Stimulated activated CD8-positive, alpha-beta memory T cell treated with anti-CD3 and anti-CD28 coated beads, Interleukin-7, amount 100 ng/mL, for 4 hours (primary cell): ENCODE measurements at places on chromosomes 13 and 19.

GRCh38 chr13:107200491-107200890 lies 632.6 kb upstream of the ARGLU1 start:
- DNase-seq: no peak

DNA sequence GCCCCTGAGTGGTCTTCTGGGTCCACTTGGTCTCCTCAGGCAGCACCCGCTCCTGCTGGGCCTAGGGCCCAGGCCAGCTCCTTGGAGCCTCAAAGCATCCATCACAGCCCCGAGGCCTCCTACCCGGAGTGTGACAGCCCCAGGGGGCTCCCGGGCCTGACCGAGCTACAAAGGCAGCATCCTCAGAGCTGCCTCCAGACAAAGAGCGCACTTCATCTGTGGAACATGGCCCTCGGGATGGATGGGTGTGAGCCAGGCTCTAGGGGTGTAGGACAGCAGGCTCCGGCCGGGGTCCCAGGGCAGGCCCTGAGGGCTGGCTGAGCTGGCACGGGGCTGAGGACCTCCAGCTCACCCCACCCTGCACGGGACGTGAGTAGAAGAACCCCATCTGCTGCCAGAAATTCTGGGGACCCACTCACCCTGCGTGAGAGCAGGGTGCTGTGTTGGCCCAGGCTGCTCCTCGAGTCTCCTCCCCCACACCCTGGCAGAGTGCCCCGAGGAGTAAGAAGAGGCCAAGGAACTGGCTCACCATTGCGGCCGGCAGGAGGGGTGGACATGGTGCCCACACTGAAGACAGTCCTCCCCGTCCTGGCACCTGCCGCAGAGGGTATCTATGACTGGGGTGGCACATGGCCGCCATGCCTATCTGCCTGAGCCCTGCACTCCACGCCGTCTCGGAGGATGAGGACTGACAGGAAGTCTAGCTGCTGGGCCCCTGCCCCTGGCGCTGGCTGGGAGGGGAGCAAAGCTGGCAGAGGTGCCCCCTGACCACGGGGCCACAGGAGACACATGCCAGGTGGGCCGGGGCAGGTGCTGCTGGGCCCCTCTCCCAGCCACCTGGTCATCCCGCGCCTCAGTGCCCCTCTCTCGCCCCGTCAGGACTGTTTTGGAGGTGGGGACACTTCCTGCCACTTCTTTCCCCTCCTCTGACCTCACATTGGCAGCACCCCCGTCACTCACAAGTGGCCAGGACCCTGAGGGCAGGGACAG lies 22.3 kb downstream of the CEBPG start:
- DNase-seq: no peak

- no peak for DNase-seq
These were observed 215.1 kb upstream of the ZNF507 start for GRCh38 chr19:32130332-32130731.

DNA sequence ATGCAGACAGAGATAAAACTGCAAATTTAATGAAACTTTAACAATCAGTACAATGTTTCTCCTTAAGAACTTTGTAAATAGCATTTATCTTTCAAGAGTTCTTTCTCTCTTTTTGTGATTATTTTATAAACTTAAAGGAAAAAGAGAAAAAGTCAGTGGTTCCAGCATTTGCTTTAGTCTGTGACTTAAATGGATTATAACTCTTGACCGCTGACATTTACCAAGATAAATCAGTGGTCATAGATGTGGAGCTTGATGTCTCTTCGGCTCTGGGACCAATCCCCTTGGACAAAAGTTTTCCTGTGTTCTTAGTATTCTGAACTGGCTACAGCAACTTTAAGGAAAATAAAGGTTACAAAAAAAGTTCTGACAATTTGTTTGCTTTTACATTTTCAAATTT lies 162.6 kb downstream of the TM9SF2 start:
- DNase-seq: no peak

- DNase-seq: no peak
These were observed 7.0 kb downstream of the ZNF749 start for GRCh38 chr19:57441979-57442752.

GRCh38 chr13:35879111-35879510 lies 252.1 kb downstream of the DCLK1 start:
- DNase-seq: no peak

DNA sequence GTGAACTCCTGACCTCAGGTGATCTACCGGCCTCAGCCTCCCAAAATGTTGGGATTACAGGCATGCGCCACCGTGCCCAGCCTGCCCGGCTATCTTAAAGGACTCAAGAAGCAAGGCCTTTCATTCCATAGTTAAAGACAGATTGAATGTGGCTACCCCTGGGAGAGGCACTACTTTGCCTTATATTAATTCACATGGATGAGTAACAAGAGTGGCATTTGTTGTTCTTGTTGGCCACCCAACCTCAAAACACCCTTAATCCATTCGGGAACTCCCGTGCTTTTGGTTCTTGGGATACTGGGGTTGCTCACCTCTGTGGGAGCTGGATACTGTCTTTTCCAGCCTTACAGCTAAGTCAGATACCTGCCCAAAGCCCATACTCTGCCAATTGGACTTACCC lies 34.4 kb upstream of the ABCC4 start:
- no peak for DNase-seq

GRCh38 chr19:15318241-15318691 lies 14.1 kb downstream of the BRD4 start:
- no peak for DNase-seq

- DNase-seq: no peak
These were observed 246.3 kb upstream of the TSHZ3 start for GRCh38 chr19:31595521-31595920.

DNA sequence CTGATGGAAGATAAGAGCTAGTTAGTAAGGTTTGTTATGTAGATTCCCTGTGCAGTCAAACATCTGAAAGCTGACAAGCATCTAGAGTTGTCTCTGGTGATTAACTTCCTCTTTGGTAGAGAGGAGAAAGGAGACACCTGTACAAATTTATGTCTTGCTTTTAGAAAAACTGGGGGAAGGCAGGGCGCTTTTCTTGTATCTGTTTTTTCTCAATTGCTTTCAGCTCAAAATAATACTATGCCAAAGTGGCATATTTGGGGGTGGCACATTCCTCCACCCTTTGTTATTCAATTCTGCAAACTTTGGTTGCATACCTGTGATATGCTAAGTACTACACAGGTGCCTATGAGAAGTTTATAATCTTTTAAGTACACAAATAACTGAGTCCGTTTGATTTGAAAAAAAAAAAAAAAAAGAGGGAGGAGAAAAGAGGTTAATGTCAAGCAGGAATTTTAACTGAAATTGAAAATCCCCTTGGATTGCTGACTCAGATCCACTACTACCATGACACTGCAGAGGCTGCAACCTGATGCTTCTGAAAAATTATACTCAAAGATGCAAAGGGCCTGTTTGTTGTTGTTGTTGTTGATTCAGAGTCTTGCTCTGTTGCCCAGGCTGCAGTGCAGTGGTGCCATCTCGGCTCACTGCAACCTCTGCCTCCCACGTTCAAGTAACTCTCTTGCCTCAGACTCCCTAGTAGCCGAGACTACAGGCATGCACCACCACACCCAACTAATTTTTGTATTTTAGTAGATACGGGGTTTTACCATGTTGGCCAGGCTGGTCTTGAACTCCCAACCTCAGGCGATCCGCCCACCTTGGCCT lies 164.8 kb upstream of the NBEA start:
- no peak for DNase-seq

GRCh38 chr13:59842507-59842906 lies 321.2 kb downstream of the DIAPH3 start:
- no peak for DNase-seq

GRCh38 chr13:21825801-21826200 lies 154.9 kb downstream of the FGF9 start:
- DNase-seq: no peak

- DNase-seq: peak; percentile 94
These were observed at the start of gene NDUFA3 for GRCh38 chr19:54102421-54103169. TSS of gene NDUFA3 (plus strand) at chr19:54102855. CDS start at chr19:54102879, 24 bp downstream.

DNA sequence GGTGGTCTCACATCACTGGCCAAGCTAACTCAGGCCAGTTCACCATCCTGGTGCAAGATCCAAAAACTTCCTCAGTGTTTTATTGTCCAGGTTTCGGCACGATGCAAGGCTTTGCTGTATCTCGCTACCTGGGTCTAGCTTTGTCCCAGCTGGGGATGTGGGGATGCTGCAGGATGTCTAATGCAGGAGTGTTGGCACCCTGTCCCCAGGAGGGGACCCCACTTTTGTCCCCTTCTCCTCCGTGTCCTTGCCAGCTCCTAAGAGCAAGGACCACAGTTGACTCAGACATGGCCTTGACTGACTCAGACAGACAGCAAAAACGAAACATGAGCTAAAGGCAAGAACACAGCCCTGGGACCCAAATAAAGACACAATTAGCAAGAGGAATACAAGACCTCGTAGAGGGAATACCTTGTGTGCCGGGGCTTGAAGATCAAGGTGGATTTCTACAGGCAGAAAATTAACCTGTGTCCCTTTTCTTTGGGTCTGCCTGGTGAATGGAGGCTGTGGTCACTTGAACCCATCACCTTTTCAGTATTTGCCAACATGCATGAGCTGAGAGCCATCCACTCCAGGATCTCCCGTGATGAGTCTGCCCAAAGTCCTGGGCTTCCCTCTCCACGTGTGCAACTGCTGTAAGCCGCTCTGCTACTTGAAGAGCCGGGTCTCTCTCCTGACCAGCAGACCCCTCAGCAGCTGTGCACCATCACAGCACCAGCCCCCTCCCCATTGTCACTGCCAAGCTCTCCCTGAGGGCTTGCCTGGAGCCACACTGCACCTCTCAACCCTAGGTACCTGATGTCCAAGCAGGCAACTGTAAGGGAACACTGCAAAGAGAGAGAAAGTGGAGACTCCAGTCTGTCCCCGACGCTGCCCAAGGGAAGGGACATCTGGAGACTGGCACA lies 149.5 kb upstream of the ZNF507 start:
- DNase-seq: no peak

- no peak for DNase-seq
These were observed 13.3 kb downstream of the APOC1 start for GRCh38 chr19:44927746-44928145.

DNA sequence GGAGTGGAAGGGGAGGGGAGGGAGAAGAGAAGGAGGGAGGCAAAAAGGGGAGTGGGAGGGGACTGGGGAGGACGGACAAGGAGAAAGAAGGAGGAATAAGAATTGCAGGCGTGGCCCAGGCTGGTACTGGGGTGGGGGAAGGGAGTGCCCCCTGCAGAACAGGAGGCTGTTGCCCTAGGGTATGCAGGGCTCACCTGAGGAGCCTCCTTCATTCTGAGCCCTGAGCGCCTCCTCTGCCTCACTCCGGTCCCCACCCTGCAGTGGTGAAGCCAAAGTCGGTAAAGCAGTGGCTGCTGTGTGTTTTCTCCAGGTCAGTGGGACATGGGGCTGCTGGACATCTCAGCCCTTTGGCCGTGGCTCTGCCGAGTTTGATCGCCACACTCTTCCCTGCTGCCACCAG lies 9.1 kb upstream of the CDC16 start:
- DNase-seq: no peak

DNA sequence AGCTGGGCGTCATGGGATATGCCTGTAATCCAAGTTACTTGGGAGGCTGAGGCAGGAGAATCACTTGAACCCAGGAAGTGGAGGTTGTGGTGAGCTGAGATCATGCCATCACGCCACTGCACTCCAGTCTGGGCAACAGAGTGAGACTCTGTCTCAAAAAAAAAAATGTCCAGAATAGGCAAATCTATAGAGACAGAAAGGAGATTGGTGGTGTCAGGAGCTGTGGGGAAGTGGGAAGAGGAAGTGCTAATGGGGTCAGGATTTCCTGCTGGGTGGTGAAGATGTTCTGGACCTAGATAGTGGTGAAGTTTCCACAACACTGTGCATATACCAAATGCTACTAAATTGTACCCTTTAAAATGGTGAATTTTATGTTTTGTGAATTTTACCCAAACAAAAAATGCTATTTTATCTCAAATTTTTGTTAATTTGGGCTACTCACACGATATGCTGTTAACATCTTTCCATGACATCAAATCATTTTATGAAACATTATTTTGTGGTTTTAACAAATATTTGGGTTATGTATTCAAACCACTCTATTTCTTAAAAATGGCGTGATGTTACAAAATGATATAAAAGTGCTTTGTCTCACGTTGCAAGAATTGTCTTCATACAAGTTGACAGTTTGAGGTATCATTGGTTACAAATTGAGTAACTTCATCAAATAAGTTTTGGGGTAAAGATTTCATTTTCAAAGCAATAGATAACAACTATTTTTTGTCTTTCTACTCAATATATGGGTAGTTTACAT lies 7.4 kb upstream of the CYP4F3 start:
- no peak for DNase-seq

DNA sequence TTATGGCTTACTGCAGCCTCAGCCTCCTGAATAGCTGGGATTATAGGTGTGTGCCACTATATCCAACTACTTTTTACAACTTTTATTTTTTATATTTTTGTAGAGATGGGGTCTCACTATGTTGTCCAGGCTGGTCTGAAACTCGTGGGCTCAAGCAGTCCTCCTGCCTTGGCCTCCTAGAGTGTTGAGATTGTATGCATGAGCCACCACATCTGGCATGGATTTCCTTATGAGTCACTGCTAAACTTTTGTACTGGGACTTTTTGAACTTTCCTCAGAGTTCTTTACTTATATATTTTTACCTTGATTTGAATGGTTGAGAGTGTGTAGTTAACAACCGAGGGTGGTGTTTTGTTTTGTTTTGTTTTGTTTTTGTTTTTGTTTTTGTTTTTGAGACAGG lies 33.4 kb downstream of the DNAJC3 start:
- DNase-seq: no peak

- no peak for DNase-seq
These were observed 43.7 kb upstream of the ADGRE5 start for GRCh38 chr19:14337510-14337909.

- DNase-seq: no peak
These were observed 1659.5 kb upstream of the PCDH20 start for GRCh38 chr13:63075126-63075525.

DNA sequence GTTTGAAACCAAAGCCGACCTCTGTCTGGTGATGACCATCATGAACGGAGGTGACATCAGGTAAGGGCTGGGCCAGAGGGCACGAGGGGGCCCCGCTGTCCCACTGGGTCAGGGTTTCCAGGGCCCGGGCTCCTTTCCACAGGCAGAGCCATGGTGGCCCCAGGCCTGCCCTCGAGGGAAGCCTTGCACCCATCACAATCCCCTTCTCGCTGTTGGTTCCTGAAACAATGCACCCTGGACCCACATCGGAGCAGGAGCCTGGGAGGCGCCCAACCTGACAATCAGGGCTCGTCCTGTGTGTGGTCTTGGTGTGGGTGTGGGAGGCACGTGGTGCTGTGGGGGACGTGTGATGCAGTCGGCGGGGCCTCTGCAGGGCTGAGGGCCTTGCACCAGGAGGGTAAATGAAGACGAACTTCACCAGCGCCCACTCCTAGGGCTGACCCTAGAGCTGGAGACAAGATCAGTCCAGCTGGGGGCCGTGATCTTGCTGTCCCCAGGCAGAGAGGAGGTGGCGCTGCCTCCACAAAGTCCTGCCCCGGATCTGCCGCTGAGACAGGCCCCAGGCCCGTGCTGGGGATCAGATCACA lies 2.8 kb downstream of the GRK1 start:
- no peak for DNase-seq

- no peak for DNase-seq
These were observed 32.8 kb downstream of the IGFL2 start for GRCh38 chr19:46180701-46181387.

DNA sequence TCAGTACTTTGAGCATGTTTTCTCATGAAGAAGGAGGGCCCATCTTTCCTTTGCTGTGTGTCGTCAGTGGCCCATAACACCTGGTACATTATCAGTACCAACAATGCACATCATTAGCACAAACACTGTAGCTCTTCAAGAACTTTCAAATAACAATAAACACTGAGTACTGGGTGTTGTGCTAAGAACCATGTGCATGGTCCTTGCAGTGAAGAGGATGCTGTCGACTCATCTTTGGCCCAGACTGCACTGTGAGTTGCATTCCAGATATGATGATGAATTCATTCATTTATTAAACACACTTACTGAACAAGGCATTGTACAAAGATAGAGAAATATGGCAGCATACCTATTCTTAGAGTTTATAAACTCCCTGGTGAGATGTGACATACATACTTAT lies 55.8 kb downstream of the FLT3 start:
- DNase-seq: no peak
